Uterus (tissue), 4 donors: ENCODE measurements at places on chromosomes 3 and 15.

DNA sequence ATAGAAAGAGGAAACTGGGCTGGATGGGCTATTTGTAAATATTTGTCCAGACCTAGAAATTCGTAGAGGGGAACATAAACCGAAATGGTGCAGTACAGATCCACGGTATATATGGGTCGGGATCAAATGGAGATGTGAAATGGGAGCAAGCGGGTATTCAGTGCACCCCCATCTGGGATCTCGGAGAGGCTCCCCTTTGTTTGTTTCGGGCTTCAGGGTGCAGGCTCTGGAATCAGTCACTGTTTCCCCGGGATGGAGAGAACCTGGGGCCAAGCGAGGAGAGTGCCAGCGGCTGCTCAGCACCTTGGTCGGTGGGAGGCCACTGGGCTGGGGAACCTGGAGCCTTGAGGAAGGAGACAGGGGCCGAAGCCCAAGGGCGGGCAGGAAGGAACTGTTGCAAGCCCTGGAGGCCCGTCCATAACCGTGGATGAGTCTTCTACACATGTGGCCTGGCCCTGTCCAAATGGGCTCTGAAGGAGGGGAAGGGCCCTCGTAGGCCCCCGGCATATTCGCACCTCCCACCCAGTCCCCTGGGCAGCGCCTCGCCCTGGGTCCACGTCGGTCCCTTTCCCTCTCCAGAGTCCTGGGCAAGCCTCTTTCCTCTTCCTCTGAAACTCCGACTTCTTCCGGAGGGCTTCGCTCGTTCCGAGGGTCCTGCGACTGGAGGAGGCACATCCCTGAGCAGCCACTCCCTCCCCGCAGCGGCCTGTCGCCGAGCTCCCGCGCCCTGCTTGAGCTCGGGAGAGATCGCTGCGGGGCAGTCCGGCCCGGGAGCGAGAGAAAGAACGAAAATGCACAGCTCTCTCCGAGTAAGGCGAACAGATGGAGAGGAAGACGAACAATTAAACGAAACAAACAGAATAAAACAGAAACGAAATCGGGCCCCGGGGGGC is 3.0 kb downstream of the ISL2 start:
- DNase-seq = no peak

GRCh38 chr3:71817262-71817661 is 32.3 kb upstream of the PROK2 start:
- DNase-seq = no peak

DNA sequence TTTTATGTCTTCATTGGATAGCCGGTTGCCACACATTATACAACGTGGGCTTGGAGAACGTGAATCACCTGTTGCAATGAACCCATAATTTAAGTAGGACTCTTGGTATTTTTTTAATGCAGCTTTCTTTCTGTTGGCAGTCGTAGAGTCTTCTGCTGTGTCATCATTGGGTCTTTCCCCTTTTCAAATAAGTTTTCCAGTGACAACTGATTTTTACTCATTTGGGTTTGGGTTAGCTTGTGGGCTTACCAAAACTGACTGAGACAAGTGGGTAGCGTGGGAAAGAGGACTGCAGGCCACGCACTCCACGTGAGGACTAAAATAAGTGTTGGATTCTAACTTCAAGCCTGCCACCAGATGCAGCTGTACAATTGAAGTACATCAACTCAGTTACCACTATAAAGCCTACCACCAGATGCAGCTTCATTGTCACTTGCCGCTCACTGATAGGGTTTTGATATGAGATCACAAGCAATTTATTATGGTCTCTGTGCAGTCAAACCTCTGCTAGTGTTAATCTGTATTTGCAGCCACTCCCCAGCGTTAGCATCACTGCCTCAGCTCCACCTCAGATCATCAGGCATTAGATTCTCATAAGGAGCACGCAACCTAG is 6.4 kb upstream of the CAPN7 start:
- DNase-seq = no peak

DNA sequence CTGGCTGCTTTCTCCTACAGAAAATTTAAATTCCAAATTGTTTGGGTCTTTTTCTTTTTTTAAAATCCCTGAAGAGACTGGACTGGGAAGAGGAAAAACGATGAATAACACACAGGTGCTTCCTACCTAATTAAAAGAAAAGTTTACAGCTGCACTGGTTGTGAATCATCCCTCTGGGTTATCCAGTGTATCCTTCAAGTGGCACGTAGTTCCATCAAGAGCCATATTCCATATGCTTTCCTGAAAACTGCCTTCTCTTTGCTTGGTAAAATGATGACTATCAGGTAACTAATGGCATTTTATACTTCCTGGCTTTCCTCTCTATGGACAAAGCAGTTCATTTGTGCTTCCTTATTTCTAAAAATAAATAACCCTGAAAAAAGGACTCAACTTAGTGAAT is 123.2 kb downstream of the MAGI1 start:
- DNase-seq = no peak

GRCh38 chr3:170258105-170258487 is 35.9 kb downstream of the PRKCI start:
- DNase-seq = no peak

GRCh38 chr3:180048103-180048502 is 11.4 kb upstream of the PEX5L start:
- no peak for DNase-seq

DNA sequence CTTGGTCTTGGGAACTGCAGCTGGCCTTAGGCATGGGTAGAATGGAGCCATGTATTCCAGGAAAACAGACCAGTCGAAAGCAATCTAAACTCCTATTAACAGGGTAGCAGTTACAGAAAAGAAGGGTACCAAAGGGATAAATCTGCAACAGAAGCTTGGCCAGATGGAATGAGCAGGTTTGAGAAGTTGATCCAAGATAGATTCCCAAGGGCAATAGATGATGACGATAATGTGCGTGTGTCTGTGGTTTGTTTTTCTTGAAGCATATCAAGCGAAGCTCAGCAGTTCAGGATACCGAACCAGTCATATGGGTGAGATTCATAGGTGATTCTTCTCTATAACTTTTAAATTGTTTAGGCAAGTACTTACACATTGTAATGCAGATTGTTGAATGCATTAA is 203.8 kb upstream of the SEMA6D start:
- DNase-seq = no peak

- DNase-seq = no peak
Measured at GRCh38 chr3:85740561-85740960, 781.8 kb downstream of the CADM2 start.

DNA sequence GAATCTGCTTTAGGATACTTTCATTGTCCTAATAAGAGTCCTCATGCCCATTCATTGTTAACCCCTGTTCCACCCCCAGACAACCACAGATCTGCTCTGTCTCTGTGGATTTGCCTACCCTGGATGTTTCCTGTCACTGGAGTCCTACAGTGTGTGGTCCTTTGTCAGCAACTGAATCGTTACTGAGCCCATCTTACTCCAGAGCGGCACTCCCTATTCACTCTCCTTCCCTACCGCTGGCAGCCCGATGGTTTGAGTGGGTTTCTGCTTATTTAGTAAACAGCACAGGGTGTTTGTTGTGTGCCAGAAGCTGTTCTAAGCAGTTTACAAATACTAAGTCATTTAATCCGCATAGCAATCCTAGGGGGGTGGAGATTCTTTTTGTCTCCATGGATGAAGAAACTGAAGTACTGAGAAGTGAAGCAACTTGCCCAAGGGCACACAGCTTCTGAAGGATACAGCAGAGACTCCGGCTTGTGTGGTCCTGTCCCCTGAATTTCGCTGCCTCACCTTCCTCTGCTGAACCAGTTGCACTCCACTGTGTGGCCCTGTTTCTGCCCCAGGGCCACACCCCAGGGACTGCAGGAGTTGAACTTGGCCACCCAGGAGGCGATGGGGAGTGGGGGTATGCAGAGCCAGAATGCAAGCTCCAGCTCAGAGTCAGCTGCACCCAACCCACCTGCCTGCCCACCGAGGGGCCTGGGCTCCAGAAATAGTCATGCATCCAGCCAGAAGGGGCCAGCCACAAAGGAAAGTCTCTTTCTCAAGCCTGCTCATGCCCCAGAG is 56.5 kb upstream of the SLC6A1 start:
- DNase-seq = no peak

GRCh38 chr3:71887256-71887655 is 102.3 kb upstream of the PROK2 start:
- DNase-seq = no peak

DNA sequence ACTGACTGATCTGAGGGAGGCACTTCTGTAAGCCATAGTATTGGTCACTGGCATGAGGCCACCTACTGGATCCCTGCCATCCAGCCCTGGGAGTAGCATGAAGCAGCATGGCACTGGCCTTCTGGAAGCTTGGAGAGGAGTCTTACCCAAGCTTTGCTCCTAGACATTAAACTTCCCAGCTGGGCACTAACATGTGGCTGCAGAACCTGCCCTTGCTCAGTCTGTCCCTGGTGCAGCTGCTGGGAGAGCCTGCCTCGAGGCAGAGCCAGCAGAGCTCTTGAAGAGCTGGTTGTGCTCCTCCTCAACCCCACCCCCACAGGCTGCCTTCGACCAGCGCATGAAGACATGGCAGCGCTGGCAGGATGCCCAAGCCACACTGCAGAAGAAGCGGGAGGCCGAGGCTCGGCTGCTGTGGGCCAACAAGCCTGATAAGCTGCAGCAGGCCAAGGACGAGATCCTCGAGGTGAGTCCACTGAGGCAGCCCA is 17.1 kb upstream of the SNX22 start:
- DNase-seq = no peak

- peak; percentile 60 for DNase-seq
Measured at GRCh38 chr3:46881596-46882376, 4.3 kb downstream of the PTH1R start.

DNA sequence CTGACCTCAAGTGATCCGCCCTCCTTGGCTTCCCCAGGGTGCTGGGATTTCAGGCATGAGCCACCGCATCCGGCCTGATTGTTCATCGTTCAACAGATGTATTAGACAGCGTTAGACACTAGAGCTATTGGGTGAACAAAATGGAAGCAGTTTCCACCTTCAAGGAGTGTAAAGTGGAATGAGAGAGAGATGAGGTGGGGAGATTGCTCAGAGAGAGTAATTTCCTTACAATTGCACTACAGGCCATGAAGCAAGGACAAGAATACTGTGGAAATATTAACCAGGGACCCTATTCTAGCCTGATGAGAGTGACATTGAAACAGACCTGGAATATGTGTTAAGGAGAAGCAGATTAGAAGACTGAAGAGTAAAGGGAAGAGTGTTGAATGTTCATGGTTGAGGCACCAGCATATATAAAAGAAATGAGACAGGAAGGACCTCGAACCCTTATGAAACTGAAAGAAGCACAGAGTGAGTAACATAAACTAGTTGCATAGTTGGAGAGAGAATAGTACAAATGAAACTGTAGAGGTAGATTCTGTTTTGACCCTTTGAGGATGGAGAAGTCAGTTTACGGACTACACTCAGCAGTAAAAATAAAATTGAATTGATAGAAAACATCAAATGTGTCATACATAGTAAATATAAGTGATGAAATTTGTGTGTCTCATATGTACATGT is 7.2 kb downstream of the RTF1 start:
- no peak for DNase-seq

GRCh38 chr3:55198554-55198953 is 270.7 kb upstream of the LRTM1 start:
- peak; percentile 27 for DNase-seq

DNA sequence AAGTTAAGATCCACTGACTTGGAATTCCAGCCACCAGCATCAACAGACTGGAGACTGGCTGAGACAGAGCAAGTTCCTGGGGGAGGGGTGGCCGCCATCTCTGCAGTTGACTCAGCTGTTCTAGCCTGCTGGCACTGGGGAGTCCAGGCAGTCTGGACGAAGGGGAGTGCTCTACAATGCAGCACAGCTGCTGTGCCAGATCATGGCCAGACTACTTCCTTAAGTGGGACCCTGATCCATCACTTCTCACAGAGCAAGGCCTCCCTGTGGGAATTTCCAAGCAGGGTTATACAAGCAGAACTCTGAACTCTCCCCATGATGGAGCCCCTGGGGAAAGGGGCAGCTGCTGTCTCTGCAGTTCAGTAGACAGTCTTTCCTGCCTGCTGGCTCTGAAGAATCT is 35.2 kb downstream of the PYGO1 start:
- no peak for DNase-seq

DNA sequence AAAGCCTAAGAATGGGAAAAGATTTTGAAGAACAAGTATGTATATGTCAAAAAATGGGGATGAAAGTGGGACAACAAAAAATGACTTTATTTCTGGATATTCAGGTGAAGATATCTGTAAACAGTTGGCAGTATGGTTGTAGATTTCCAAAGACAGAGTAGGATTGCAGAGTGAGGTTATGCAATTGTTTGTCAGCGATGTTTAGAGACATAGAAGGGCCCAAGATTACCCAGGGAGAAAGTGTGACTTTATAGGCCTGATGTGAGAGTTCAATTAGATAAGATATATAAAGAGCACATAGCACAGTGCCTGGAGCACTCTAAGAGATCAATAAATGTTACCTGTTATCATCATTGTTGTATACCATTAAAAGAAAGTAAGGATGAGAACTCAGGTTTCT is 319.8 kb downstream of the DOCK3 start:
- no peak for DNase-seq

DNA sequence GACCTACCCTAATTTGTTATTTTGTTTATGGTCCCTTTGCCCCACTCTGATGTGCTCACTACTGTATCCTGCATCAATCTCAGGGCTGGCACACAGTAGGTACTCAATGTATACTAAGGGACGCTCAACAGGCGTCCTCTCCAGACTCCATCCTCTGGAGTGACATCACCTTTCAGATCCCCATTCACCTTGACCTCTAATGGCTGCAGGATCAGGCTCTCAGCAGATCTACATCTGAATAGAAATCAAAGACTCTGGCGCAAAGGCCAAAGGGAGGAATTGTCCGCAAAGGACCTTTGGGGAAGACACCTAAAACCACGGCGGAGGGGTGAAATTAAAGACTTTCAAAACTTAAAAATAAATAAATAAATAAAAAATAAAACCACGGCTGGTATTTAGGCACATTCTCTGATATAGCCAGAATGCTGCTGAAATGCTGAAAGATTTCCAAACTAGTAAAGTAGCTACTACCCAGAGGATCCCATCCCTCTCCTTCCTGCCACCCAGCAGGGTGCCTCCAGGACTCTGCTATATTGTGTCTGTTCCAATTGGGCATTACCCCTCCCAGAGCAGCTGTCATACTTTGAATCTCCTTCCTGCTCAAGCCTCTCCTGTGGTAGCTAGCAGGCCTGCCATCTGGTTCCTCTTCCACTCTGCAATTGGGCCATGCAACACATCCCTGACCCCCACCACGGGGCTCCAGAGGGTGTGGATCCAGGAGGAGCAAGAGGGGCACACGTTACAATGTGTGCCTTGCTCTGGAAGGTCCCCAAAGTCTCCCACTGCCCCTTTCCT is 6.1 kb downstream of the SHF start:
- DNase-seq = no peak

DNA sequence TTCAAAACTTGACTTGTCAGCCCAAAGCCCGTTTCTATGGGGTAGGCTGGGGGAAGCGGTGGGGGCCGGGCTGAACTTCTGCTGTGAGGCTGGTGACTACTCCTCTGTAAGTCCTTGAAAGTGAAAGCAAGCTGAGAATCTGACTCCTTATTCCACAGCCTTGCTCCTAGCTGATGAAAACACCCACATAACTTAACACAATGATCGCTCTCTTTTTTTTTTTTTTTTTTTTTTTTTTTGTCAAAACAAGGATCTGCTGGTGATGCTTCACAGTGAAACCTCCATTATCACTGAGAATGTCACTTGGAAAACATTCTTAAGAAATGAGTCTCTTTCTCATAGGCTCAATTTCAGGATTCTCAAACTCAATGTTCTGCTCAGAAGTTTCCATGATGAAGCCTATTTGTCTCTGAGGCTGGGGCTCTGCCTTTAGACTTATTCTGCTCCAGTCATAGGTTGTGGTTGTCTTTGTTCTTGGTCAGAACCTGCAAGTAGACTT is 31.4 kb upstream of the TKT start:
- DNase-seq = no peak

- DNase-seq = no peak
Measured at GRCh38 chr3:50491023-50491422, 12.4 kb downstream of the CACNA2D2 start.
